ENCODE measurements at places on chromosomes 1 and 21.

DNA sequence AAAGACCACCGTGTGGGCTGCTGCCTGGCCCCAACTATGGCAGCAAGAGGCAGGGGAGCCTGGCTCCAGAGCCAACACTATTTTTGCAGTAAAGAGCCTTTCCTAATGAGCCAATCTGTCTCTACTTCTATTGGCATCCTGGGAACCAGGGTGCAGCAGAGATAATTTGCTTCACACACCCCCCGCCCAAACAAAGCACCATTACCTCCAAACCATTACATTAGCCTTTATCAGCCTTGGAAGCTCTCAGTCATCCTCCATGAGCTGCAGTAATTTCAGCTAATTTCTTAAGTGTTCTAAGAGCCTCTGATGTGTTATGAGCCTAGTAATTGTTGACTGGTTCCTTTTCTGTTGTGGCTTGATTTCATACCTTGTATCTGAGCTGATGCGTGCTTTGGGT lies 21.6 kb downstream of the ARMH1 start:
- no peak for DNase-seq

- no peak for DNase-seq
These were observed 22.9 kb downstream of the HYI start for GRCh38 chr1:43430831-43431230.

DNA sequence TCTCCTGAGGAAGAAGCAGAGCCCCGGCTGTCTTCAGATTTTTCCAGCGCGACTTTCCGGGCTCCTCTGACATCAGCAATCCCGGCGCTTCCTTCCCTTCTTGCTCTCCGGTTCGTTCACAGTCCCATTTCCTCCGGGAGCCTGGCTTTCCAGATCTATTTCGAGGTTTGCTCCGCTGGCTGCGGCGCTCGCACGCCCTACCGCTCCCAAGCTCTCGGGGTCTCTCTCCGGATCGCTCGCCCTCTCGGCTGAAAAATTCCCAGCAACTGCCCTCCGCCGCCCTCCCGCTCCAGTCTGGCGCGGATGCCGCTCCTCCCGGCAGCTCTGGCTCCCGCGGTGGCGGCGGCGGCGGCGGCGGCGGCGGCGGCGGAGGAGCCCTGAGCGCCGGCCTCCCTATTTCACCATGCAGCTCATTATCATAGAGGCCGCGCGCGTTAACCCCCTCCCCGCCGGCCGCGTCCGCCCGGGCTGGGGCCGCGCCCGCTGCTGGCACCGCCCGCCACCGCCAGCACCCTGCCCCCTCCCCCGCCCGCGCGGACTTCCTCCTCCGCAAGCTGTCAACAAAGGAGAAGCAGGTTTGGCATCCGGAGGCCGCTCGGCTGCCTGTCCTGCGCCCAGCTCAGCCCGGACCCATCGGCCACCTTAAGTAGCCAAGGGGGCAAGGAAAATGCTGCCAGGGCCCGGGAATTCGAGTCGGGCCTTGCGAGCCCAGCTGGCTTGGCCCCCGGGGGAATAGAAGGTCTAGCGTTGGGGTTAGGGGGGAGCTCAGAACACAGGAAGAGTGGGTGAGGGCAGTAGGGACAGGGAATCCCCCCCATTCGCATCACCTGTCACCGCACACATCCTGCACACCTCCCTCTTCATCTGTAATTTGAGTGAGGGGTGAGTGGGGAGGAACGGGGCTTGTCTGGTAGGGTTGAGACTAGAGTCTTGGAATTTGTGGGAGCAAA lies at the start of gene PLXNA2:
TSS of gene PLXNA2 (minus strand) at position 418 of the 950 bp plus-strand sequence. CDS start 26,462 bp downstream, outside the sequence.
- peak; percentile 77 for DNase-seq

DNA sequence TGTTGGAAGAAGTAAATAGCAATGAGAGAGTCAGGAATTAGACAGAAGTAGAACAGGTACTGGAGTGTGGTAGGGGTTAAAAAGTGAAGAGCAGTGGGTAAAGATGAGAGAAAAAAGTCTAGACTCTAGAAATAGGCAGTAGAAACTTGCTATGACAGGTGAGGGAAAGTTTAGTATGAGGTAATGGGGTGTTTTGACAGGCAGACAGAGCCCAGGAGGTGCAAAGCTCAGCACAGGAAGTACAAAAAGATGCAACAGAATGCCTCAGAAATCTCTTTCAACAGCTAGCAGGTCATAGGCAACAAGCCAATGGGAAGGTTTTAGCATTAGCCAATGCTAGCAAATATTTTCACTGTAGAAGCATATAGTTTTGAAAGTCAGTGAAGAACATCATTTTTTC lies 319.1 kb upstream of the SGIP1 start:
- DNase-seq, result peak; percentile 13

GRCh38 chr1:53583021-53583867 lies 124.0 kb downstream of the DMRTB1 start:
- DNase-seq, result no peak

DNA sequence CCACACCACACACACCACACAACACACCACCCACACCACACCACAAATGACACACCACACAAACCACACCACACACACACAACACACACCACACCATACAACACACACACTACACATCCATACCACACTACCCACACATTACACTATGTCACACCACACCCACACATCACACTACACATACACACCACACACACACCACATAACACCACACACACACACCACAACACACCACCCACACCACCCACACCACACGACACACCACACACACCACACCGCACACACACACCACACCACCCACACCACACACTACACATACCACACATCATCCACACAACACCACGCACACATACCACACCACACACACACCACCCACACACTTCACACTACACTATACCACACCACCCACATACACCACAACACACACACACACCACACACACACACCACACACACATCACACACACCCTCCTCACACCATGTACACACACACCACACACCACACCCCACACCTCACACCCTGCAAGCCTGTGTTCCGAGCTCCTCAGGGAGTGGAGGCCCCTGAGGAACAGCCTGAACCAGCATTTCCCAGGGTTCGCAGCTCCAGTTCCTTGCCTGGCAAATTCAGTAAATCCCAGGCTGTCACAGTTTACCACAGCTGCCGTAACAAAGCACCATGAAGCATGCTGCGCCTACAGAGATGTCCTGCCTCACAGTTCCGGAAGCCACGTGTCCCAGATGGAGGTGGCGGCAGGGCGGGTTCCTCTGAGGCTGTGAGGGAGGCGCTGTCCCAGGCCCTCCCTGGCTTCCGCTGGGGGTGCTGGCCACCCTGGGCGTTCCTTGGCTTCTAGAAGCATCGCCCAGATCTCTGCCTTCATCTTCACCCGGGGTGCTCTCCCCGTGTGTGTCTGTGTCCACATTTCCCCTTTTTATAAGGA lies 69.8 kb upstream of the ATP5PO start:
- no peak for DNase-seq

DNA sequence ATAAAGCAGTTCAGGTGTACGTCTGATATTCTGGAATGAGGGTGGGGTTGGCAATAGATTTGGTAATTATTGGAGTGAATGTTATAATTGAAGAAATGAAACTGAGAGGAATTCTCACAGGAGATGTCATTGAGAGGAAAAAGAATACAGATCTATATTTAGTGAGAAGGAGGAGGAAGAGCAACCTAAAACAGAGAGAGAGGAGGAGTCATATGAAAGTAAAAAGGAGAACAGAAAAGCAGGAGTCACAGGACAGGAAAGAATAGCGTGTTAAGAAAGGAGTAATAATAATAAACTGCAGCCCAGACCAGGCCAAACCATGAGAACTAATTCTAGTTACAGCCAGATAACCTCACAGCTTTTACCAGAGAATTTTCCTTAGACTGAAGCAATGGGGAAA lies 62.7 kb upstream of the MROH9 start:
- no peak for DNase-seq

GRCh38 chr1:93814059-93814794 lies 64.8 kb downstream of the DNTTIP2 start:
- peak; percentile 45 for DNase-seq

DNA sequence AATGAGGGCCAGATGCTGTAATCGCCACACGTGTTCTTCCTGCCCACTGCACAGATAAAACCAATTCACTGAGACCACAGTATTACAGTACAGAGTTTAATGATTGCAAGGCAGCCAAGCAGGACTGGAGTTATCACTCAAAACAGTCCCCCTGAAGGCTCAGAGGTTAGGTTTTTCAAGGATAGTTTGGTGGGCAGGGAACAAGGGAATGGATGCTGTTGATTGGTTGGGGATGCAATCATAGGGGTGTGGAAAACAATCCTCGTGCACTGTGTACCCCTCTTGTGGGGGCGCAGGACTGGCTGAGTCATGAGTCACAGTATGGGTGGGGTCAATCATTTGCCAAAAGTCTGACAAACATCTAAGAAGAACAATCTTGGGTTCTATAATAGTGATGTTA lies 12.4 kb upstream of the USP1 start:
- DNase-seq, result no peak

- DNase-seq, result no peak
These were observed 444.7 kb upstream of the VAMP3 start for GRCh38 chr1:7326366-7326765.

- no peak for DNase-seq
These were observed 400.0 kb upstream of the TMPRSS15 start for GRCh38 chr21:18803624-18804023.

- no peak for DNase-seq
These were observed 97.9 kb upstream of the RGS1 start for GRCh38 chr1:192477630-192478029.

DNA sequence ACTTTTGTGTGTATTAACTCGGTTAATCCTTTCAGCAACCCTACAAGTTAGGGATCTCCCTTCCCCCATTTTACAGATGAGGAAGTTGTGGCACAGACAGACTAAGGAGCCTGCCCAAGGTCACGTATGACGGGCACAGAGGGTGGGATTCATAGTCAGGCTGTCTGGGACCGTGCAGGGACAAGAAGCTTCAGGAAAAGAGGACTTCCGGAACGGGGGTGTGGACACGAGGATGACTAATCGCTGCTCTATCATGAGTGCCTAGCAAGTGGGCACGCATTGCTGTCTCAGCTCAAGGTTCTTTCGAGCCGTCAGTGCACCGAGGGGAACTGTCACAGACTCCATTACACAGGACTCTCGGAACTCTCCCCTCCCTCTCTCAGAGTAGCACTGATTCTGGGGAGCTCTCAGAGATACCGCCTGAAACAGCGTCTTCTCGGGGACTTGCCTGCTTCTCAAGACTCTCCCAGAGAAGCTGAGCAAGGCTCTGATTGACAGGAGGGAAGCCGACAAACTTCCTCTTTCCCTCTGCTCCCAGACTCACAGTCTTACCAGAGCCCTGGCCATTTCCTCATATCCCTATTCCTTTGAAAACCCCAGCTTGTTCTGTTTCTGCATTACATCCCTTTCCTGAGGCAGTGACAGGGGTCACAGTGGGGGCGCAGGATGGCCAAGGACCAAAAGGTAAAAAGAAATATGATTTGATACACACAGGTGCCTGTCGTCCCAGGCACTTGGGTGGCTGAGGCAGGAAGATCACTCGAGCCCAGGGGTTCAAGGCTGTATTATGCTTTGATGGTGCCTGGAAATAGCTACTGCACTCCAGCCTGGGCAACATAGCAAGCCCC lies 14.4 kb downstream of the FHAD1 start:
- peak; percentile 78 for DNase-seq

All from CD4-positive, alpha-beta T cell treated with Interferon gamma for 1 hour (primary cell).